ENCODE measurements at places on chromosomes 3 and 15. TPM values are rescaled to one million over a fixed set of nuclear protein-coding genes. Genes with fewer than 3 reads are reported as not detected.

CCR3 gene
- not detected for total RNA-seq

RASL12 gene
- not detected for total RNA-seq

- peaks cover 5% of the 10 kb centered on the region for H3K36me3 ChIP-seq
- H3K4me3 ChIP-seq, result no peak overlapping the region
- DNase-seq, result no peak
Measured at GRCh38 chr3:143754090-143754489, 94.2 kb downstream of the SLC9A9 start.

- no peaks in the 10 kb centered on the region for H3K27me3 ChIP-seq
- DNase-seq, result peak; percentile 40
- no peak overlapping the region for H3K4me3 ChIP-seq
- peaks cover 24% of the 10 kb centered on the region for H3K4me1 ChIP-seq
Measured at GRCh38 chr15:41323611-41324010, 8.8 kb downstream of the OIP5 start.

SAXO2 gene
- total RNA-seq, result 14.3 TPM

- peaks cover 29% of the 10 kb centered on the region for H3K27me3 ChIP-seq
- H3K4me3 ChIP-seq, result no peak overlapping the region
- no peak overlapping the region for H3K27ac ChIP-seq
- no peaks in the 10 kb centered on the region for H3K4me1 ChIP-seq
- no peak for DNase-seq
Measured at GRCh38 chr3:151101270-151101969, 16.0 kb downstream of the MED12L start.

TNFAIP8L3 gene
- not detected for total RNA-seq

STAG1 gene
- 40.9 TPM for total RNA-seq

HRG gene
- total RNA-seq, result not detected

DNA sequence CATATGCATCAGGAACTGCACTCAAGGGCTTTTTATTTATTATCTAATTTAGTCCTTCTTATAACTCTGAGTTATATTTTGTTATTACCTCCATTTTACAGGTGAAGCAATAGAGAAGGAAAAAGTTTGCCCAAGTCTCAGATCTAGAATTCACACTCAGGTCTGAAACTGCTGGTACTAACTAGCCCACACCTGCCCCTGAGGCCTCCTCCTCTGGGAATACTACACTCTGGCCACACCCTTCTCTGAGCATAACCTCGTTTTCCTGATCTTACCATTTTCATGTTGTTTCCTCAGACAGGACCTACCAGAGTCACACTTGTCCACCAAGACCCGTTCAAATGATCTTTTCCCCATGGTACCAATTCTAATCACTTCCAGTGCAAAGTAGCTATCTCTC is 94.1 kb upstream of the CHRM5 start:
- H3K36me3 ChIP-seq, result no peaks in the 10 kb centered on the region
- DNase-seq, result no peak
- no peak overlapping the region for H3K27ac ChIP-seq
- H3K4me3 ChIP-seq, result no peak overlapping the region
- no peaks in the 10 kb centered on the region for H3K4me1 ChIP-seq

GRCh38 chr3:141064255-141064926 is 13.2 kb downstream of the SPSB4 start:
- no peaks in the 10 kb centered on the region for H3K36me3 ChIP-seq
- H3K4me3 ChIP-seq, result no peak overlapping the region
- no peaks in the 10 kb centered on the region for H3K27me3 ChIP-seq
- H3K4me1 ChIP-seq, result peaks cover 11% of the 10 kb centered on the region
- no peak for DNase-seq
- no peak overlapping the region for H3K27ac ChIP-seq

FAM107A gene
- total RNA-seq, result not detected

- no peak overlapping the region for H3K27ac ChIP-seq
- DNase-seq, result no peak
- H3K27me3 ChIP-seq, result peaks cover 7% of the 10 kb centered on the region
- no peaks in the 10 kb centered on the region for H3K36me3 ChIP-seq
- no peak overlapping the region for H3K4me3 ChIP-seq
- no peaks in the 10 kb centered on the region for H3K4me1 ChIP-seq
Measured at GRCh38 chr3:13122081-13123012, 49.1 kb upstream of the IQSEC1 start.

TYRO3 gene
- total RNA-seq, result 1.1 TPM

SNTN gene
- total RNA-seq, result not detected
